ENCODE measurements at places on chromosomes 12 and 14.
A peak's percentile ranks its signal among the peaks of the same experiment; 100 is the strongest.

GRCh38 chr14:88463318-88463717 lies 77.9 kb downstream of the SPATA7 start:
- peak; percentile 41 for DNase-seq

- DNase-seq: no peak
Observed at GRCh38 chr12:110889361-110889760, 31.0 kb downstream of the MYL2 start.

DNA sequence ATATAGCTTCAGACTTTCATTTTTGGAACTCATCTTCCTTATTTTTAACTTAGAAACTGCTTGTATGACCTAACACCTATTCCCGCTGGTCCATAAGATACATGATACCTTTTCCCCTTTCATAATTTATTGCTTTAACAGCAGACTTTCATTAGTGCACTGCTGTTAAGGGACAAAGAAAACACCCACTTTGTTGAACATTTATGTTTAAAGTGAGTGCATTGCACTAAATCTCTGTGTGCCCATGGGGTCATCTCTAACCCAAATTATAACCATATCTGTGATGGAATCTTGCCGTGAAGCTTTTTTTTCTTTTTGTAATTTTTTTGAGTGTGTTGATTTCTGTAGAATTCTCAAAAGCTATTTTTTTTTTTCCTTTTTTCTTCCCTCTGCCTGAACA lies 261.8 kb downstream of the TMTC2 start:
- DNase-seq: no peak

DNA sequence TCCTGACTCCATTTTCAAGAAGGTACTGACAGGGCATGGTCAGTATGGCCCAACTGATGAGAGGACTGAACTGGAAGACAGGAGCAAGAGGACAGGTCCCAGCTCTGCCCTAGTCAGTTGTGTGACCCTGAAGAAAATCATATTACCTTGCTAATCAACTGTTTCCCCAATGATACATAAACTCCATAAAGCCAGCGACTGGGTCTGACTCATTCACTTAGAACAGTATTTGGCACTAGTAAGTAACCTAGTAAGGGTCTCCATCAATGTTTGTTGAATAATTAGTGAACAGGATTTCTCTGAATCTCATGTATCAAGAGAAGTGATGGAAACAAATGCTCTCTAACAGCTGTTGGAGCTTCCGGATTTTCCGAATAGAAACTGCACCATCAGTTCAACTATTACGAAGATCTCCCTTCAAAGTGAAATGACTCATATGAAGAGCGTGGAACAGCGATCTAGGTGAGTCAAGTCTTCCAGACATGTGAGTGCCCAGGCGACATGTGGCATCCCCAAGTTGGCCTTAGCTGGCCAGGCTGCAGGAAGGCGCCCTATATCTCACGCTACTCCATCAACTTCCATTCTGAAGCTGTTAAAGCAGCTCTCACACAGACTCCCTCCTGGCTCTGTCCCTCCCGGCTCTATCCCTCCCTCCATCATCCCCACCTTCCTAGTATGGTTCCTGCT lies 94.5 kb downstream of the TTC7B start:
- DNase-seq: peak; percentile 50

- DNase-seq: no peak
Observed at GRCh38 chr14:96639550-96639949, 137.4 kb downstream of the PAPOLA start.

DNA sequence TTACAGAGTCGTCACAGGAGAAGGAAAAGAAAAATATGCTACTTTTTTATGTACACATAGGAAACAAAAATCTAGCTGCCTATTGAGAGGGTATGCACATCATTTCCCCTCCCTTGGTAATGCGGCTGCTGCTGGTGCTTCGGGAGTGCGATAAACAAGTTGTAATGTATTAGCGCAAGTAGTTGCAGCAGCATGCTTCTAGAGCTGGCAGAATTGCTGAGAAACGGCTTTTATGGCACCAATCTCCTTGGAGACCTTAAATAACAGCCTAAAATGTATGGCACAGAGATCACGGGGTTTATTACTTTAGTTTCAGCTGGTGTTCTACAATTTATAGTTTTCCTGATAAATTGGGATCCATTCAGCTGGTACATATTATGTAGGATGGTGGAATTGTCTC lies 447.6 kb upstream of the TMPO start:
- no peak for DNase-seq

GRCh38 chr12:116689979-116690744 lies 47.7 kb downstream of the SPRING1 start:
- no peak for DNase-seq

DNA sequence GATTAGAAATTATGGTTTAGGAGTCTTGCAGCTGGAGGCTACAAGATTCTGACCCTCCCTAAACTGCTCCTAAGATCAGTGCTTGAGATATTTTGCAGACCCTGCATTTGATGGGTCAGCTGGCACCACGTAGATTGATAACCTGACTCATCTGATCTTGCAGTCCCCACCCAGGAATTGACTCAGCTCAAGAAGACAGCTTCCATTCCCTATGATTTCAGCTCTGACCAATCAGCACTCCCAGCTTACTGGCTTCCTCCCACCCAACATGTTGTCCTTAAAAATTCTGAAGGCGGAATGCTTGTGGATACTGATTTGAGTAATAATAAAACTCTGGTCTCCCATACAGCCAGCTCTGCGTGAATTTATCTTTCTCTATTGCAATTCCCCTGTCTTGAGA lies 23.2 kb upstream of the MTHFD1 start:
- DNase-seq: no peak

DNA sequence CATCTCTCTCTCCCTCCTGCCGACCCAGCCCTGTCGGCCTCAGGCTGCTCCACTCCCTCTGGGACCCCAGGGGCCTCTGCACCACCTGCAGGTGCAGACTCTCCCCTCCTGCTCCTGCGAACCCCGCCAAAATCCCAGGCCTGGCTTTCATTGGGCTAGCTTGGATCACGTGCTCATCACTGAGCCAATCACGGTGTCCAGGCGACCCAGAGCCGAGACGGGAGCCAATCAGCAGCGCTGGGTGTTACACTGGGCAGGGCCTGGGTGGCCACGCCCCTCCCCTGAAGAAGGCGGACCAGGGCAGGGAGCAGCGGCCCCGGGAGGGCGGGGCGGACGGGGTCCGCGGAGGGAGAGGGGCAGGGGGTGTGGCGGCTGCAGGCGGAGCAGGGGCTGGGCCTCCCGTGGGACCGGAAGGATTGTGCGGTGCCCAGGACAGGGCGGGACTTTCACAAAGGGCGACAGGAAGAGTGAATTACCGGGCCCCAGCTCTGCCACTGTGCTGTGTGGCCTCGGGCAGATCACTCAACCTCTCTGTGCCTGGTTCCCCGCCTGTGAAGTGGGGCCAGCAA lies 66.6 kb upstream of the FBRSL1 start:
- no peak for DNase-seq

DNA sequence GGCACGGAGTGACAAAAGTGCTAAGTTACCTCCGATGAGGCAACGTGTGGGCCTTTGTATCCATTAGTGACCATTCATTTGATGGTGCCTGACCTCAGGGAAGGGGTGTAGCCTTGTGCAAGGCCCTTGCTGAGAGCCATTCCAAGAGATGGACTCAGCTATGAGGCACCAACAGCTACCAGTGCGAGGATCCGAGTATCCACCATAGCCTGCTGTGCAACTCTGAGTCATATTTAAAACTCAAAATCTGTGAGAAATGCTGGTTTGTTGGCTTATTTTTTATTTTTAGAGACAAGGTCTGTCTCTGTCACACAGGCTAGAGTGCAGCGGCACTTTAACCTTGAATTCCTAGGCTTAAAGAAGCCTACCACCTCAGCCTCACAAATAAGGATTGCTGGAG lies 25.1 kb upstream of the WNK1 start:
- DNase-seq: no peak

GRCh38 chr14:85359505-85359904 lies 170.4 kb upstream of the FLRT2 start:
- no peak for DNase-seq

DNA sequence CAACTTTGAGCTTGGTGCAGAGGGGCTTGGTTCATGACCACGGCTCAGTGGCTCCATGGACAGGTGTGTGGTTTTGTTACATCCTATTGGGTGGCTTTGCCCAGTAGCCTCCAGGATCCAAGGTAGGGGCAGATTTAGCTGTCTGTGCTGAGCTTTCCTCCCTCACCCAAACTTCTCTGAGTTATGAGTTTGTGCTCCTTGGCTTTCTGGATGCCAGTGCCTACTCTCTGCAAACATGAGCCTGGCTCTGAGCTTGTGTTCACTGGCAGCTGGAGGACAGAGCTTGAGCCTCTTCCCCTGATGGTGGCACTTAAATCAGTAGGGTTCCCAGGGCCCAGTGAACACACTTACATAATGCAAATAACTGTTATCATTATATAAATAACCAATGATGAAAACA lies 45.3 kb upstream of the HECTD1 start:
- no peak for DNase-seq

- no peak for DNase-seq
Observed at GRCh38 chr12:31466768-31467167, 124.2 kb downstream of the DENND5B start.

DNA sequence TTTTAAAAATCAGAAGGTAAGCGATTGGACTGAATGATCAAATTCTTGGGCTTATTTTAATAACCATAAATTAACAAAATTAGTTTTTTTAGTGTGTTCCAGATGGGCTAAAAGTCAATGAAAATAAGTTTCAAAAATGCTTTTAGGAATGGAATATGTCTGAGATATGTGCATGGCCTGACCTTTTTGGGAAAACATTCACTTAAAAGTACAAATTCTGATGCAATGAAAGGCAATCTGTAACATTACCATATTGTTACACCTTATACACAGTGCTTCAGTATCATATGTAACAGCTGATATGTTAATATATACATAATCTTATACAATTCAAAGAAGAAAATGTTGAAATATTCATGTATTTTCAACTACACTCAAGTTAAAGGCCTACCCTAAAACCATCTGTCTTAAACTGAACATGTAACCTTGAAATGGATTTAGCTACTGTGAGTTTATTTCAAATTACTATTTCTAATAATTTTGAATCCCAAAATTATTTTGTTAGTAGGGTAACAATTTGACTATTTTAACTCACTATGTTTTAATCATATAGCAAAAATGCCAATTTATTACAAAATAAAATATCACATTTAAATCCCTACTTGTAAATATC lies 84.8 kb downstream of the EEA1 start:
- DNase-seq: no peak

DNA sequence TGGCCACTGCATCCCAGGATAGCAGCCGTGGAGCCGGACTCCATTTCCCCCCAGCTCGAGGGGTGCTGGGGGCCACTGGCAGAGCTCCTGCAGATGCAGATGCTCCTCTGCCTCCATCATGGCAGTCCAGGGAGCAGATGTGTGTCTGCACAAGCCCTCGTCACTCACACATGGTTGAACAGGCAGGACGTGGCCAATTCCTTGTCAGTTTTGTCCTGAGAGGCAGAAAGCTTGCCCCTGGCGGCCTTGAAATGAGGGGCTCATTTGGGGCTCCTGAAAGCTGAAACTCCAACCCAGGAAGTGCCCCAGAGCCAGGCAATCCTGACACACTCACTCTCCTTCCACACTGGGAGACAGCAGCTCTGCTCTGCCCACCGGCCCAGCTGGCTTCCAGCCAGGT lies 100.9 kb upstream of the C14orf180 start:
- DNase-seq: no peak

GRCh38 chr14:28765831-28766468 lies 637 bp upstream of the FOXG1 start:
- no peak for DNase-seq

DNA sequence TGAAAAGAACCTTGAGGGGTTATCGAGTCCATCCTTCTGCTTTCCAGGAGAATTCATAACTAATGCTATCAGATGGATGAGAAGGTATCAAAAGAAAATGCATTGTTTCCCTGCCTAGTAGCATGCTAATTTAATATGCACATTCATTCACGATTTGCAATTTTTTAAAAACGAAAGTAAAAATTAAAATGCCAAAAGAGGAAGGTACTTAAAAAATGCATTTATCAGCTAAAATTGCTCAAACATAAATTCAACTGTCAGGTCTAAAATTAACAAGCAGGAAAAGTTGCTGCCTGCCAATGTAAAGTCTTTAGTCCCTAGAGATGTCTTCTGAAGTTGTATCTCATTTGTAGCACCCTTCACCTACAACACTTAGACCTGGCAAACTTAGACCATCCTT lies 7.9 kb downstream of the ATF7 start:
- DNase-seq: no peak

GRCh38 chr14:33477797-33478196 lies 473.1 kb downstream of the EGLN3 start:
- no peak for DNase-seq

DNA sequence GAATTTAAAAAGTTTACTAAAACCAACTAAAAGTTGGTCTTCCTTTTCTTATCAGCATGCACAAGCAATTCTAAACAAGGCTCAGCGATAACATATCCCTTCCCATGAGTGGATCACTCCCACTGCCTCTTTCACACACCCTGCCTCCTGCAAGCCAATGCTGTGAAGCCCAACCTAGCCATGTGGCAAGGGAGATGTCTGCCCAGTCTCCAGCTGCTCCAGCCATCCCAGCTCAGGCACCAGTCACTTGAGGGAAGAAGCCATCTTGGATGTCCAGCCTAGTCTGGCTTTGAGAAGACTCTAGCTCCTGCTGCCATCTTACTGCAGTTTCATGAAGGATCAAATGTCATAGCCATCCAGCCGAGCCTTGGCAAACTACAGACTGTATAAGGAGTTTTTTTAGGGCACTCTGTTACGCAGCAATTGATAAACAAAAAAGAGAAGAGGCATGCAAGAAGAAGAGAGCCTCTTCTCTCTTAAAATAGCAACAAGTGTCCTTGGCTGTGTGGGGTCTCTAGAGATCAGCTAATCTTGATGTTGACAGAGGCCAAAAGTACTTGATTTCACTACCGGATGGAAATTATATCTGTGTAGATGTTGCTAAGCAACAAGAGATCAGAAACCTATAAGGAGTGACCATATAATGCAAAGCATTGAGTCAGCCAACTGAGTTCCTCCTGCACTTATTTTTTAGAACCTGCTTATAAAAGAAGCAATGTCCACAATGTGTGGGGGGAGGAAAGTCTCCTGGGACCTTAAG lies 108.9 kb downstream of the PTCSC3 start:
- DNase-seq: no peak

DNA sequence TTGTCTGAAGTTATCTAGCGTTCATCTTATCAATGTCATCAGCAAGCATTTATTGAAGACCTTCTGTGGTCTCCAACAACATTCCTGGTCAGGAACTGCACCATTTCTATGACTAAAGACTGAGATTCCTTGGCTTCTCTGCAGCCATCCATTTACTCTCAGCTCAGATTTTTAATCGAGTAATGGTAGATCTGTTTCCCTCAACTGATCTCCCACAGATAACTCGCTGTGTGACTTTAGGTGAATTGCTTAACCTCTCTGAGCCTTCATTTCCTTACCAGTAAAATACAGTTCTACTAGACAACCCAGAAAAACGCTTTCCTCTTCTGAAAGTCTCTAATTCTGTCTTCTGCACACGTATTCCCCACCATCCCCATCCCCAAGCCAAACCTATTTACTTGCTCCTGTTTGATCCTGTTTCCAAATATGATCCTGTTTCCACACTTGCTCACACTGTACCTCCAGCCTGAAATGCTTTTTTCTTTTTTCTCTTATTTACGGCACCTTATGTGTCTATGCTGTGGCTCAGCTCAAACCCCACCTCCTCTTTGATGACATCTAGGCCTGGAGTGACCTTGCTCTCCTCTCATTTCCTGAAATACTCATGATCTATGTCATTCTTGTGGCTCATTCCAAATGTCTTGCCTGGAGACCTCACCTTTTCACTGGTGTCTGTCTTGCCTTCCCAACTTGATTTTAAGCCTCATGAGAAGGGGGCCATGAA lies 21.8 kb downstream of the PLXNC1 start:
- no peak for DNase-seq

All from activated CD4-positive, alpha-beta T cell treated with anti-CD3 and anti-CD28 coated beads, Interleukin-2, Interleukin-6, amounts not matched to agents 100 ng/mL and 50 ng/mL, durations not matched to agents 16 hours and 8 hours (primary cell).